ENCODE measurements at places on chromosomes 16 and 17.

GRCh38 chr17:19630035-19630434 lies 18.5 kb upstream of the ALDH3A2 start:
- no peak for DNase-seq

DNA sequence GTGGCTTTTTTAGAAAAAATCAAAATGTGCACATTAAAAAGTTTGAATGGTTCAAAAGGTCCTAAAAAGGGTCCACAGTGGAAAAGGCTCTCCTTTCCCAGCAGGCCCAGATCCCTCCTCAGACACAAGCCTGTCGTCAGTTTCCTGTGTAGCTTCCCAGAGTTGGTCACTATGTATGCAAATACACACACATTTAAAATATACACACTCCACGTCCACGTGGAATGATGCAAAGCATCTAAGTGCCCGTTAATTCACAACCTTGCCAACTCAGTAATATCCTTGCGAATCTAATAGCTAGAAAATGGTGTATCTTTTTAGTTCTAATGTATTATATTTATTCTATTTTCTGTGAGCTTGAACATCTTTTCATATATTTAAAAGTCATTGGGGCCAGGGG lies 17.7 kb downstream of the NLRC5 start:
- no peak for DNase-seq

GRCh38 chr17:50194934-50195865 lies 6.2 kb downstream of the COL1A1 start:
- no peak for DNase-seq

DNA sequence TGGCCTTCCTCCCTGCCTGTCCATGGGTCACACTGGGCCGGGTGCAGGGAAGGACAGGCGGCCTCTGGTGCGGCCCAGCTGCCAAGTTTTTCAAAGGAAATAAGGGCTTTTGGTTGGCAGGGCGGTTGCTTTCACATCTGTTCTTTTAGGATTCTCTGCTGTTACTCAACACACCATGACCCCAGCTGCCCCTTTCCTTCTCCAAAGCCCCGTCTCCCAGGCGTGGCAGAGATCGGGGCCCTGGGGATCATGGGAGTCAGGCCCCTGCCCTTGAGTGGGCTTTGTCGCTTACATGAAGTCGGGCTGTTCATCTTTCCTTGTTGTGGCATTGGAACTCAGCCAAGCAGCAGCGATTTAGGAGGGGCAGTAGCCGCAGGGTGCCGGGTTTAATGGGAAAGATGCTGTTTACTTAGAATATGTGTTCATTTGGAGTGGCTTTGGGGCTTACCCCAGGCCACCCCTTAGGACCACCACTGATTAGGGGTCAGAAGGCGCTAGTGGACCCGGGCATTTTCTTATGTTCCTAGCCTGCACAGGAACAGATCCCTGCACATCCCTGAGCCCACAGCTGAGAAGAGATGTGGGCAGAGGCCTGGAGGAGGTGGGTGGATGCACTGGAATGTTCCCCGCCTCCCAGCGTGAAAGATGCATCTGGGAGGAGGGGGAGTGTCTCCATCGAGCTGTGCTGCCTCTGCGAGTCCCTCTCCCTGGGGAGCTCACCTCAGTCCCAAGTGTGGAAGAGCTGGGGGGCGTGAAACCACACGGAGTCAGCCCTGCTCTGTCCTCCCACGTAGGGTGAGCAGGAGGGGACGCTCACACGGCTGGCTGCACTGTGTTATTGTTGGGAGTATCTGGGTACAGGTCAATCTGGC lies 6.8 kb upstream of the ADCY7 start:
- no peak for DNase-seq

DNA sequence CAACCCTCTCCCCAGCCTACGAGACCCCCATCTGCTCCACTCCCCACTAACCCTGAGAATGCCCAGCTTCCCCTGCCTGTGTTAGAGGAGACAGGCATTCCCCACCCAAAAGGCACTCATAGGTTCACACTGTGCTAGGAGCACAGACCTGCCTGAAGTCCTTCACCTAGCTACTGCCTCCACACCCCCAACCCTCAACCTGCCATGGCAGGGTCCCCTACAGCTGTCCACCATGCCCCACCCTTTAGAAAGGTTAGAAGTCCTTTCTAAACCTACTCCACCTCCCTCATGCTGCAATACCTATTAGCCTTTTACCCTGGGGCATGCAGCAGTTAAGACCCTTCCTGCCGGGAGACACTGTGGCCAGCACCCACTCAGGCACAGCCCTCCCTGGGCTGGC lies 9.1 kb downstream of the SRCIN1 start:
- no peak for DNase-seq

- no peak for DNase-seq
These were observed 14.2 kb upstream of the ADCY7 start for GRCh38 chr16:50252082-50252611.

DNA sequence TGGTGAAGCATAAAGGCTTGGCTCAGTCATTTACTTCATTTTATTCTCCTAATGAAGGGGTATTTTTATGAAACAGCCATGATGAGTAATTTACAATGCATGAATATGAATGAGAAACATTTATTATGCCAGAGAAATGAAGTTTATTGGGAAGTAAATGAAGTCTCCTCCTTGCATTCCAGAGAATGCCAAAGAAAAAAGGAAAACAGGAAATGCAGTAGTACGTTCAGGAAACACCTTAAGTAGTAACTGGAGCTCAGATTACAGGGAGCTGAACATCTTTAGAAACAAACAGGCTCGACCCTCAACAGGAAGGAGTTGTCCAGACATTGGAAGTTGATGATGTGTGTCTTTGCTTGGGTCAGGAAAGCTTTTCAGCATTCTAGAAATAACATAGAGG lies 4.6 kb downstream of the KRT34 start:
- no peak for DNase-seq

DNA sequence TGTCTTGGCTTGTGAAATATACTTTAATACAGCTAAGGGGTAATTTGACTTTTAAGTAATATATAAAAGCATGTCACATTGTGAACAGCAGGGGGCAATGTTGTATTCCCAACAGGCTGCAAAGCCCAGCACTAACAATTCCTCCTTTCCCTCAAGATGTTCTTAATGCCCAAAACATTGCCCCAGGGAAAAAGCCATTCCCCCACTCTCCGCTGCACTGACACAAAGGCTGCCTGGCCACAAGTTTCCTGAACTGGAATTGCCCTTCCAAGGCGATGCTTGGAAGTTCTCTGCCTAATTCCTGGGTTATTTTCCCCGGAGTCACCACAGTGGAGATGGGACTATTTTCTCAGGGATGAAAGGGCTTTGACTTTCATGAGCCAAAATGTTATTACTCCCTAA lies 27.2 kb downstream of the CLEC16A start:
- DNase-seq = peak; percentile 72

DNA sequence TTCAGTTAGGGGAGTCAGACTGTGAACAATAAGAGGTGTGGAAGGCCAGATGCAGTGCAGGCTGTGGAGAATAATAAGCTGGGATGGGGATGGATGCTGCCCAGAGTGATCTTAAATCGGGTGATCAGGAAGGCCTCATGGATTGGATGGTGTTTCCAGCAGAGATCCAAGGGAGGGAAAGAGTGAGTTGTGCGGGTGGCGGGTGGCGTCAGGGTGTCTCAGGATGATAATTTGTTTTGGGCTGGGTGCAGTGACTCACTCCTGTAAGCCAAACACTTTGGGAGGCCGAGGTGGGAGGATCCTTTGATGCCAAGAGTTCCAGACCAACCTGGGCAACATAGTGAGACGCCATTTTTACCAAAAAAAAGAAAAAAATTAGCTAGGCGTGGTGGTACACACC lies 7.9 kb downstream of the CLUAP1 start:
- no peak for DNase-seq

DNA sequence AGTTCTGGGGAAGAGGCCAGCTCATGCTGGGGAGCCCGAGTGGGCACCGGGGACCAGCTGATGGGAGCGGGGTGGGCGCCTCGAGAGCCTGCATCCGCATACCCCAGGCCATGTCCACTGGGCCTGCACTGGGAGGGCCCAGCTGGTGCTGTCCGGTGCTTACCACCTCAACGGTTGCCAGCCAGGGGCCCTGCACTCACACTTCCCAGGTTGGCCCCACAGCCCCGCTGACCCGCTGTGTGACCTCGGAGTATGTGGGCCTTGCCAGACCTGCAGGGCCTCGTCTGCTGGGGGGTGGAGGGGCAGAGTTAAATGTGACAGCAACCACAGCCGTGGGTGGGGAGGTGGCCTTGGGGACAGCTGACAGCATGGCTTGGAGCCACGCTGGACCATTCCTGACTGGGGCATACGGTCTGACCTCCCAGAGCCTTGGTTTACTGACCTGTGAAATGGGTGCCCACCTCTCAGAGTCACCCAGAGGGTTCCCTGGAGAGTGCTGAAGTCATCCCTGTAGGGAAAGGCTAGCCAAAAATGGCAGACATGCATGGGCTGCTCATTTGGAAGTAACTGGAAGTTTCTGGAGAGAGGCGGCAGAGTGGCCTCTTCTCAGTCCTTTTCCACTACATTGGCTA lies 5.4 kb upstream of the GAA start:
- no peak for DNase-seq

DNA sequence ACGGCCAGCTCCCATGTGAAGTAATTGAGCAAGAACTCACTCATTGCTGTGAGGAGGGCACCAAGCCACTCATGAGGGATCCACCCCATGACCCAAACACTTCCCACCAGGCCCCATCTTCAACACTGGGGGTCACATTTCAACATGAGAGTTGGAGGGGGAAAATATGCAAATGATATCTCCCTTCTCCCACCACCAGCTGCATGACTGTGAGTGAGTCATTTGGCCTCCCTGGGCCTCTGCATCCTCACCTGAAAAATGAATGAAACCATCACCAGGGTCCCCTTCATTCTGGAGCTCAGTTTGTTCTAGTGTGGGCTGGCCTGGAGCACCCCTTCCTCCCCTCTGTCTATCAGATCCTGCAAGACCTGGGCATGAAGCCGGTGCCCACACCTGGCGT lies 6.8 kb upstream of the MED9 start:
- no peak for DNase-seq

DNA sequence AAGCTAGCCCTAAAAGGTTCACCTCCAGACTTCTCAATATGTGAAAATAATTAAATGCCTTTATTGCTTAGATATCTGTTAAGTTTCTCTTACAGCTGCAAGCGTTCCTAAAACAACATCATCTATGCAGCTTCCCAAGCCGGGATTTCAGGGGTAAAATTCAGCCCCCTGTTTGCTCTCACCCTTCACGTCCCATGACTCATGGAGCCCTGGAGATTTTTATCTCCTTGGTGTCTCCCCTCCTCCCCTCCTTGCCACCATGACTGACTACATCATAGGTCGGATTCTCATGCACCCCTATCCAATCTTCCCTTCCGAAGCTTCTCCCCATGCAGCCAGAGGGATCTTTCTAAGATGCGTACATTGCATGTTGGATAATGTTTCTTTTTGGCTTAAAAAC lies 21.0 kb upstream of the CACNG4 start:
- no peak for DNase-seq

- no peak for DNase-seq
These were observed 253.4 kb downstream of the SNX29 start for GRCh38 chr16:12229759-12230594.

GRCh38 chr17:34567691-34568465 lies 11.5 kb upstream of the TMEM132E start:
- DNase-seq = no peak

GRCh38 chr16:56549744-56550385 lies 15.0 kb upstream of the MT4 start:
- no peak for DNase-seq

- no peak for DNase-seq
These were observed 18.9 kb upstream of the TBX21 start for GRCh38 chr17:47713980-47714700.

Data from T-helper 2 cell (primary cell).